ACHN (cell line): ENCODE measurements at places on chromosomes 5 and 9.

- DNase-seq, result no peak
Observed at GRCh38 chr9:79289856-79290255, 281.9 kb upstream of the TLE4 start.

DNA sequence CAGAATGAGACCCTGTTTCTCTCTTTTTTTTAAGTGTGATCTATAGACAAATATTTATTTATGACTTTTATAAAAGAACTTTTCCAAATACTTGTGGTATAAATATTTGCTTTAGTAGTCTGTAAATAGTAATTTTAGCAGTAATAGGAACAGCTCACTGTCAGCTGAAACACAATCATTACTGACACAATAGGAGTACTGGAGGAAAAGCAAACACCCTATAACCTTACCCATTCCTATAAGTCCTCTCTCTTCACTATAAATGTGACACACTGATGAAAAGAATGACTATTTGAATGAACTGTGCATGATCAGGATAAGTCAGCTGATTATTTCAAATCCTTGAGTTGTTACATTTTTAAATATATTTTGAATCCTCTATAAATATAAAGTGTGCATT lies 72.4 kb downstream of the CDH12 start:
- DNase-seq, result no peak

GRCh38 chr9:1047591-1048230 lies 2.4 kb upstream of the DMRT2 start:
- peak; percentile 27 for DNase-seq

- DNase-seq, result no peak
Observed at GRCh38 chr5:125750861-125751186, 672.4 kb upstream of the GRAMD2B start.

GRCh38 chr5:174911118-174911517 lies 186.7 kb downstream of the MSX2 start:
- no peak for DNase-seq

DNA sequence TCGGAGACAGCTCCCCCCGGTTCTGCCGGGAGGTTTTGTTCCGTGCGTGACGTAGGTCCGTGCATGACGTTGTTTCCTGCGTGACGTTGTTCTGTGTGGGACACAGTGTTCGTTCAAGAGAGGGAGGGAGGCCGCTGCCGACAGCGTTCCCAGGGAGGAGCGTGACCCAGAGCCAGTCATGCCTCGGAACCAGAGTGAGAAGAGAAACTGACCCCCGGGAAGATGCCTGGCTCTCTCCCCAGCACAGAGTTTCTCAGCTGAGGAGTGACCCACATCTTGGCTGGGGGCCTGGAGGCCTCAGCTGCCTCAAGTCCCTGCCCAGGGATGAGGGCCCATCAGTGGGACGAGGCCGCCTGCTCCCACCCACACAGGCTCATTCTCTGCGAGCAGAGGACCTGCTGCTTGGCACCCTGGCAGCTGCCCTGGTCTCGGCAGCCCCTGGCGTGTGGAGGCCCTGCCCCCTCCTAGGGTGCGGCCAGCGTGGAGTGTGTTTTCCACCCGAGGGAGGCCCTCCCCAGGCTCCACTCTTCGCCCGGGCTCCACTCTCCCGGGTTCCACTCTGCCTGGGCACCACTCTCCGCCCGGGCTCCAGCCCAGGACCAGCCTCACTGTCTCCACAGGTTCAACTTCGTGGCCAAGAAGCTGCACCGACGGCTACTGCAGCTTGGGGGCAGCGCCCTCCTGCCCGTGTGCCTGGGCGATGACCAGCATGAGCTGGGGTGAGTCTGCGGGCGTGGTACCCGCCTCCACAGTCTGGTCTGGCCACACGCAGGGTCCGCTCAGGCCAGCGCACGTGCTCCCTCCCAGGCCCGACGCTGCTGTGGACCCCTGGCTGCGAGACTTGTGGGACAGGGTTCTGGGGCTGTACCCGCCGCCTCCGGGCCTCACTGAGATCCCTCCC lies 7.9 kb downstream of the NDOR1 start:
- DNase-seq, result no peak

DNA sequence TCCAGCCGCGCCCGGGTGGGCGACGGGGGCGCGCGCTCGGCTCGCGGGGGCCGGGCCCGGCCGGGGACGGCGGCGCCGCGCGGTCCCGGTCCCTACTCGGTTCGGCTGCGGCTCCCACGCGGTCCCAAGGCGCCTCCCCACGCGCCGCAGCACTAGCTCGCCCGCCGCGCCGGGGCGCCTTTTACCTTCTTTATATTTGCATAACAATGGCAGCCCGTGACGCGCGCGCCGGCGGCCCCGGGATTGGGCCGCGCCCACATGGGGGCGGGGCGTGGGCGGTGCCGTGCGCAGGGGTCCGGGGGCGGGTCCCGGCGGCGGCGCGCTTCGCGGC lies at the start of gene NRARP:
Gene NRARP (minus strand): TSS at position 154 of the 331 bp plus-strand sequence. CDS start 343 bp downstream, outside the sequence.
- peak; percentile 75 for DNase-seq

DNA sequence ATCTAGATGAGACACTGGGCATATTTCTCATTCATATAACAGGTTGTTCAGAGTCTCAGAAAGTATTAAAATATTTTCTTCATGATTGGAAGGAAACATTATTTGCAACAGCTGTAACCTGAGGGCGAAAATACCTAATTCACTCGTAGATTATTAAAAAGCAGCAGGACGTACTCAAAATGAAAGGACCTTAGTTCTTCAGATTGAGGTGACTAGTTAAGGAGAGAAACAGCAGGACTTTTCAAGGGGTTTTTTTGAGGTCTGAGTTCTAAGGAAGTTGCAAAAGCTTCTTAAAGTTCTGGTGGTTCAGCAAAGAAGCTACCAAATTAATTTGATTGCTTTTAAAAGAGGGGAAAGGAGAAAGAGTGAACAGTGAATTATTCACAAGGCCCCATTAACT lies 174.9 kb downstream of the TMEM161B start:
- no peak for DNase-seq

DNA sequence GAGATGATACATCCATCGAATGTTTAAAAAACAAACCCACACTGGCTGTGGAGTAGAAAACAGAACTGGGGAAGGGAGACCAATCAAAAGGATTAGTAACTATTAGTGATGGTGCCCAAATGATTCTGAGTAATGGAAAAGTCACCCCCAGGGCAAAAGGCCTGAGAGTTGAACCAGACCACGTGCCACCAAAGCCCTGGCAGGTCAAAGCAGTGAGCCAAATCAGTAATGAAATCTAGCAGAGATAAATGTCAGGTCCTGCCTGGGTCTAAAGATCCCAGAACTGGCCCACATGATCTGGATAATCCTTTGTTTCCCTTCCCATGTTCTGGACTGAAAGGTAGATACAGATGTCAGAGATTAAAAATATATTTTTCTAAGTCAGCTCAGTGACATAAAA lies 9.4 kb downstream of the OTULINL start:
- no peak for DNase-seq

GRCh38 chr5:58598440-58598839 lies 15.6 kb downstream of the RAB3C start:
- DNase-seq, result no peak

GRCh38 chr5:146395193-146395592 lies 51.9 kb upstream of the TCERG1 start:
- DNase-seq, result no peak

GRCh38 chr5:151737431-151737830 lies 21.0 kb downstream of the ATOX1 start:
- DNase-seq, result no peak

- DNase-seq, result no peak
Observed at GRCh38 chr5:31251032-31251431, 57.5 kb downstream of the CDH6 start.

- no peak for DNase-seq
Observed at GRCh38 chr5:109529520-109529919, 119.7 kb upstream of the PJA2 start.

GRCh38 chr5:146682899-146683532 lies 167.0 kb upstream of the GPR151 start:
- DNase-seq, result no peak

GRCh38 chr5:139641116-139642080 lies 6.8 kb upstream of the CXXC5 start:
- no peak for DNase-seq

- DNase-seq, result no peak
Observed at GRCh38 chr9:112063151-112063550, 111.9 kb downstream of the SUSD1 start.

DNA sequence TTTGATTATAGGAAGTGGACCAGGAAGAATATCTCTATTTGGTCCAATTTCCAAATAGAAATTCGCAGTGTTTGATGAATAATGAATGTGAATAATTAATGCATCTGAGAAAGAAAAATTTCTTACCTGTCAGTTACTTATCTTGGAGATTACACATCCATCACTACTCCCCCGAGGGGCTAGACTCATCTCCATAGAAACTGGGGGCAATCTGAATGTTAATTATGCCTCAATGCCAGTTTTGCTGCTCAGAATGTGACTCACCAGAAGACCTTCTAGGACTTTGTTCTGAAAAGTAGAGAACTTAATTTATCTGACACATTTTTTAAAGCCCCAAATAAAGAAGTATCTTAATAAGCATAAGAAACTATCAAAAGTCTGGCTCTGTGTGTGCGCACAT lies 233.4 kb upstream of the NR4A3 start:
- DNase-seq, result no peak
